ENCODE measurements at places on chromosomes 12 and 14.

GRCh38 chr12:101594700-101595099 lies at the start of gene MYBPC1:
Gene MYBPC1 (plus strand): TSS chr12:101594971. CDS start chr12:101595071, 100 bp downstream.
- no peak for DNase-seq

GRCh38 chr12:112170971-112171596 lies 45.7 kb downstream of the TRAFD1 start:
- DNase-seq: no peak

- DNase-seq: peak; percentile 83
Observed at GRCh38 chr12:49201595-49202295, 12.9 kb upstream of the TUBA1A start.

DNA sequence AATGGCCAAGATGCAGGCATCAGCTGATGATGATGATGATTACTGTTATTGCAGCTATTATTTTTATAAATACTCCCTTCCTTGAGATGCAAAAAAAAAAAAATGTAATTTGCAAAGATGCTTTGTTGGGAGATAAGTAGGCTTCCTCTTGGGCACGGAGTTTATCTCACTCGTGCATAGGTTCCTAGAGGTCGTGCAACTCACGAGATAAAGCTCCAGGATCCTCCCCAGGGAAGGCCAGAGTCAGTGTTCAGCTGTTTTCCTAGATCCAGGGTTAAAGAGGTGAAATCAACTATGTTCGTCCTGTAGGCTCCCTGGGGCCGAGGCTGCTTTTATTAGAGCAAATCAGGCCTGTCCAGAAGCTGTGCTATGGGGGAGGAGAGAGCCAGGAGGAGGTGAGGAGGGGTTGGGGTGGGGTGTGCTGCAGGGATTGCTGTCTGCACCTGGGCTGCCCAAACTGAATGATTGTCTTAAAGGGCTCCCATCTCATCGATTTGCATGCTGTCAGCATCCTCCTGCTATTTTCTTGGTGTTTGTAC lies 270.3 kb downstream of the NRXN3 start:
- no peak for DNase-seq

- no peak for DNase-seq
Observed at GRCh38 chr14:51336734-51337133, 96.7 kb downstream of the TMX1 start.

- no peak for DNase-seq
Observed at GRCh38 chr14:96634481-96634880, 132.3 kb downstream of the PAPOLA start.

- DNase-seq: no peak
Observed at GRCh38 chr12:645563-646071, 17.6 kb downstream of the NINJ2 start.

DNA sequence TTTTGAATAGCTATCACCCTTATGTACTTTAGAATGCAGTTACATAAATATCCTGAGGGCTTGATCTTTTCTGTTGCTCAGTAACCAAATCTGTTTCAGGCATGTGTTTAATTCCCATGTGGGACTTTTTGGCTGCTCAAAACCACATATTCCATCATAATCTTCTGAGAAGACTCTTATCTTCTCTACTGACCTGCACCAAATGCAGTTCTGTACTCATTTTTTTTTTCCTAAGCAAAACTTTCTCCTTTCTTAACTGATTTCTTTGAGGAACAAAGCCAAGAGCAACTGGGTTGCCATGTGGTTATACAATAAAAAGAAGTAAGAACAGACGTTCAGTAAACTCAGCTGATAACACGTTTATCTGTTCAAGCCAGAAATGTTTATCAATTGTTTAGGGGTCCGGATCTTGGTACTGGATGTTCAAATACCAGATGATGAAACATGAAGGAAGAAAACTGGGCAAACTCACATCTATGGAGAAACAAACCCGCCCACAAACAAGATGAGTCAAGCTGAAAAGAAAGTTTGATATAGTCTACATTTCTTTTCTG lies 50.1 kb downstream of the TMEM132C start:
- no peak for DNase-seq

GRCh38 chr14:93018366-93018765 lies 95.4 kb downstream of the CHGA start:
- no peak for DNase-seq

DNA sequence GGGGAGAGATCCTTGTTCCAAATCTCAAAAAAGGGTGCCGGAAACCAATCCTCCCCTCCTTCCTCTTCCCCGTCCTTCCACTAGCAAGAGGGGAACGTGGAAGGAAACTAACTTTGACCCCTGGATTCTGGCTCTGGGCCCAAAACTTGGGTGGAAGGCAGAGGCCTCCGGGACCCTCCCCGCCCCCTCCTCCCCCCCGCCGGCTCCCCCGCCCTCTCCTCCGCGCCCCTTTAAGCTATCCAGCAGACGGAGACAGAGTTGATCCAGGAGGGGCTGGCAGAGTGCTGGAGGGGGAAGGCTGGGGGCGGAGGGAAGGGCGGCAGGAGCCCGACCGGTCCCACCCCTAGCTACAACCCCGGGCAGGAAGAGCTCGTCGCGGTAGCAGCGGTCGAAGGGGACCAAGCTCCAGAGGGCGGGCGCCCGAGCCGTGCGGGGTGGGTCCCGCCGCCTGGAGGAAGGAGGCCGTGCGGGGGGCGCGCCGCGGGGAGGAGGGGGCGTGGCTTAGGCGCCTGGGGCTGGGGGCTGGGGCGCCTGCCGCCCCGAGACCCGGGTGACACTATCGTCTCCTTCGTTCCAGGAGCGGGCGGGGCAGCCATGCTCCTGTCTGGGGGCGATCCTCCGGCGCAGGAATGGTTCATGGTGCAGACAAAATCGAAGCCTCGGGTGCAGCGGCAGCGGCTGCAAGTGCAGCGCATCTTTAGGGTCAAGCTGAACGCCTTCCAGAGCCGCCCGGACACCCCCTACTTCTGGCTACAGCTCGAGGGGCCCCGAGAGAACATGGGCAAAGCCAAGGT lies at the start of gene NYNRIN:
NYNRIN (plus strand) TSS at position 351 of the 794 bp plus-strand sequence; CDS start at position 595, 244 bp downstream.
- no peak for DNase-seq

- DNase-seq: no peak
Observed at GRCh38 chr14:32727832-32728231, 210.8 kb upstream of the NPAS3 start.

GRCh38 chr14:94864387-94865195 lies 94.7 kb upstream of the GSC start:
- no peak for DNase-seq

DNA sequence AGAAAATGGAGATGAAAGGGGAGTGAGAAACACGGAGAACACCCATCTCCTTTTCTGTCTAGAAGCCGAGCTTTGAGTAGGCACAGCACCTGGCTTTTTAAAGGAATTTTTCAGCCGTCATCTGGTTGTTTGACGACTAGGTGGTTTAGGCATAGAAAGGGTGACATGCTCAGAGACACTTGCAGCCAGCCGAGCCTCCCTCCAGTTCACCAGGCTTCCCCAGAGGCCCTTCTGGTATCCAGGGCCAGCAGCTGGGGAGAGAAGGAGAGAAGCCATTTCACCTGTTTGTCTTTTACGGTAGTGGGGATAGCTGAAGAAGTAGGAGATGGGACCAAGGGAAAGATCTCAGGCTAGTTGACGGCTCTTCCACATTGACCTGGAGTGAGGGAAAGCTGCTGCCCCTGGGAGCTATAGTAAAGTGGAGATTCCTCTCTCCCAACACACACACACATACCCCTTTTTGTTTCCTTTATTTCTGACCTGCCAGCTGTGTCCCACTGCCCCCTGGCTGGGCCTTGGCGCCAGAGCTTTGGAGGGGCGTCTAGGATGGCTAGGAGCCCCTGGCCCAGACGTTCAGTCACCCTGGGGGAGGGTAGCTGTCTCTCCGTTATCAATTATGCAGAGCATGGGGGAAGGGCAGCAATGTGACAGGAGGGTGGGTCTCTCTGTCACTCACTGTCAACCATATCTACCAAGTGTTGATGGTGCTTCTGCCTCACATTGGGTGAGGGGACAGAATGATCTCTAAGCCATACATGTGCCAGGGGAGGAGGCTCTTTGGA lies 5.5 kb downstream of the MAP3K12 start:
- no peak for DNase-seq

DNA sequence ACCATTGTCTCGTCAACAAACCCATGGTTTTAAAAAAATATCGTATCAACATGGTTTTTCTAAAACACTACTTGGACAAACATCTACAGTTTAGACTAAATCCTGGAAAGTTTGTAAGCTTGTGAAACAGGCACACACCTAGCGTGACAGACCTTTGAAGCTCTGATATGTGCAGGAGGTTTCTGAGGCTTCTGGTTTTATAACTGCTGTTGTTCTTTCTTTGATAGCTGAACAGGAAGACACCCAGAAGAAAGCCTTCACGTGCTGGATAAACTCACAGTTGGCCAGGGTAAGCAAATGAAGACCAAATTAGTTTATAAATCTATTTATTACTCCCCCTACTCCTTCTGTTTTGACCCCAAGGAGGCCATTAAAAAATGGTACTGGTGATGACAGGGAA lies 87.6 kb downstream of the SYNE2 start:
- no peak for DNase-seq
